ENCODE measurements at places on chromosomes 2 and 18. TPM values are rescaled to one million over a fixed set of nuclear protein-coding genes. Genes with fewer than 3 reads are reported as not detected.

The COL4A4 gene
- total RNA-seq, result not detected

The BOLL gene
- total RNA-seq, result not detected

The SEMA4F gene
- total RNA-seq, result 5.5 TPM

The AGXT gene
- total RNA-seq, result not detected

The AGAP1 gene
- 1.8 TPM for total RNA-seq
